Adrenal gland (tissue), 19 donors: ENCODE measurements at places on chromosomes 6 and 20. TPM values are rescaled to one million over a fixed set of nuclear protein-coding genes. Genes with fewer than 3 reads are reported as not detected.

DNA sequence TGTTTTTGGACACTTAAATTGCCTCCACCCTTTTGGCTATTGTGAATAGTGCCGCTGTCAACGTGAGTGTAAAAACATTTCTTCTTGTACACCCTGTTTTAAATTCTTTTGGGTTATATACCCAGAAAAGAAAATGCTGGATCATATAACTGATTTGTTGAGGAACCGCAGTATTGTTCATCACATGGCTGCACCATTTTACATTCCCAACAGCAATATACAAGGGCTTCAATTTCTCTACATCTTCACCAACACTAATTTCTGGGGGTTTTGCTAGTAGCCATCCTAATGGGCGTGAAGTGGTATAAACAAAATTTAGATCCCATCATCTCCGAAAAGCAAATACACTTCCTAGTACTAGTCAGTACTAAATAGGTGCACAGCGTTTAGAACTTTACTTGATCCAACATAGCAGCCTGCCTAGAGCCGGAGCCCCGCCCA, 579 bp upstream of the BPHL start:
- H3K4me3 ChIP-seq: peak overlapping the region; percentile 91
- no peaks in the 10 kb centered on the region for H3K27me3 ChIP-seq
- H3K27ac ChIP-seq: peak overlapping the region; percentile 72

GRCh38 chr20:2145376-2145775, 43.7 kb downstream of the STK35 start:
- no peak overlapping the region for H3K27ac ChIP-seq
- H3K27me3 ChIP-seq: no peaks in the 10 kb centered on the region
- H3K36me3 ChIP-seq: no peaks in the 10 kb centered on the region
- H3K4me3 ChIP-seq: no peak overlapping the region

The MTFR2 gene
- total RNA-seq: not detected

DNA sequence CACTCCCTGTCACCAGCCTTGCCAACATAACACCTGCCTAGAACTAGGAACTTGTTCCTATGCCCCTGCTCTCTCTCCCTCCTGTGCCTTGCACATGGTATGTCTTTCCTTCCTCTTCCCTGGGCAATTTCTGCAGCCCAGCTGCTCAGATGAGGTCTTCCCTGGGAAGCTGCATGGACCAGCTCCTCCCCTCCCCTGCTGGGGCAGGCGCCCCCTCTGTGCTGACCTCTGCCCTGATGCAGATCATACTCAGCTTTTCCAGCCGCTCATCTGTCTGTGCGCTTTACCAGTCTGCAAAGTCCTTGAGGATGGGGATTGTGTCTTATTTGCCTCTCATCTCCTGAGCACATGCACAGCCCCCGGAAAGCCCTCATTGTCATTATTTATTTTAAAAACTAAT, 161.8 kb downstream of the SCML4 start:
- no peak for DNase-seq
- H3K27me3 ChIP-seq: no peaks in the 10 kb centered on the region
- no peak overlapping the region for H3K27ac ChIP-seq
- peaks cover 31% of the 10 kb centered on the region for H3K4me1 ChIP-seq

GRCh38 chr6:116027801-116028200, 32.9 kb downstream of the FRK start:
- H3K36me3 ChIP-seq: no peaks in the 10 kb centered on the region
- H3K27ac ChIP-seq: no peak overlapping the region
- no peaks in the 10 kb centered on the region for H3K27me3 ChIP-seq
- H3K4me1 ChIP-seq: no peaks in the 10 kb centered on the region
- no peak overlapping the region for H3K4me3 ChIP-seq

DNA sequence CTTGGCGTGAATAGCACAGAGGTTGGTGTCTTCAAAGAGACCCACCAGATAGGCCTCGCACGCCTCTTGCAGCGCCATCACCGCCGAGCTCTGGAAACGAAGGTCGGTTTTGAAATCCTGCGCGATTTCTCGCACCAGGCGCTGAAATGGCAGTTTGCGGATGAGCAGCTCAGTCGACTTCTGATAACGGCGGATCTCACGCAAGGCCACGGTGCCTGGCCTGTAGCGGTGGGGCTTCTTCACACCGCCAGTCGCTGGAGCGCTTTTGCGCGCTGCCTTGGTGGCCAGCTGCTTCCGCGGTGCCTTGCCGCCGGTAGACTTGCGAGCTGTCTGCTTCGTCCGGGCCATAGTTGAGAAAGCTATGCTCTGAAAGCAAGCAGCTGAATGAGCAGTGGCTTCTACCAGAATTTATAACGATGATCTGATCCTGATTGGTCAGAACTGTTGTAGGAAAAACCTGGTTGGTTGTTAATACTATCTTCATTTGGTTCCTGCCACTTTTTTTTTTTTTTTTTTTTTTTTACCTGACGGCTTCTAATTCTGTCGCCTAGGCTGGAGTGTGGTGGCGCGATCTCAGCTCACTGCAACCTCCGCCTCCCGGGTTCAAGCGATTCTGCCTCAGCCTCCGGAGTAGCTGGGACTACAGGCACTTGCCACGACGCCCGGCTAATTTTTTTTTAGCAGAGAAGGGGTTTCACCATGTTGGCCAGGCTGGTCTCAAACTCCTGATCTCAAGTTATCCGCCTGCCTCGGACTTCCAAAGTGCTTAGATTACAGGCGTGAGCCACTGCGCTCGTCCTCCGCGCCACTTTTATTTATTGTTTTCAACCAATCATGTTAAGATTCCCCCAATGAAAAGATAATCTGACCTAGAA, 21.5 kb downstream of the OR2B2 start:
- H3K27ac ChIP-seq: no peak overlapping the region
- peak; percentile 67 for DNase-seq

GRCh38 chr20:8209061-8209460, 77.0 kb downstream of the PLCB1 start:
- DNase-seq: no peak
- H3K27ac ChIP-seq: peak overlapping the region; percentile 50
- no peaks in the 10 kb centered on the region for H3K27me3 ChIP-seq
- H3K4me1 ChIP-seq: peaks cover 7% of the 10 kb centered on the region
- H3K4me3 ChIP-seq: peak overlapping the region; percentile 33

GRCh38 chr20:63186084-63186483, 29.8 kb downstream of the YTHDF1 start:
- H3K36me3 ChIP-seq: no peaks in the 10 kb centered on the region
- no peak overlapping the region for H3K27ac ChIP-seq
- peaks cover 10% of the 10 kb centered on the region for H3K27me3 ChIP-seq

- no peak overlapping the region for H3K27ac ChIP-seq
- no peaks in the 10 kb centered on the region for H3K36me3 ChIP-seq
- H3K4me1 ChIP-seq: no peaks in the 10 kb centered on the region
- DNase-seq: no peak
- H3K27me3 ChIP-seq: peaks cover 6% of the 10 kb centered on the region
These were observed 2.8 kb upstream of the MC3R start for GRCh38 chr20:56245761-56246160.

- H3K4me1 ChIP-seq: no peaks in the 10 kb centered on the region
- no peak overlapping the region for H3K4me3 ChIP-seq
- no peaks in the 10 kb centered on the region for H3K36me3 ChIP-seq
These were observed 111.3 kb downstream of the FAM120B start for GRCh38 chr6:170417881-170418280.

DNA sequence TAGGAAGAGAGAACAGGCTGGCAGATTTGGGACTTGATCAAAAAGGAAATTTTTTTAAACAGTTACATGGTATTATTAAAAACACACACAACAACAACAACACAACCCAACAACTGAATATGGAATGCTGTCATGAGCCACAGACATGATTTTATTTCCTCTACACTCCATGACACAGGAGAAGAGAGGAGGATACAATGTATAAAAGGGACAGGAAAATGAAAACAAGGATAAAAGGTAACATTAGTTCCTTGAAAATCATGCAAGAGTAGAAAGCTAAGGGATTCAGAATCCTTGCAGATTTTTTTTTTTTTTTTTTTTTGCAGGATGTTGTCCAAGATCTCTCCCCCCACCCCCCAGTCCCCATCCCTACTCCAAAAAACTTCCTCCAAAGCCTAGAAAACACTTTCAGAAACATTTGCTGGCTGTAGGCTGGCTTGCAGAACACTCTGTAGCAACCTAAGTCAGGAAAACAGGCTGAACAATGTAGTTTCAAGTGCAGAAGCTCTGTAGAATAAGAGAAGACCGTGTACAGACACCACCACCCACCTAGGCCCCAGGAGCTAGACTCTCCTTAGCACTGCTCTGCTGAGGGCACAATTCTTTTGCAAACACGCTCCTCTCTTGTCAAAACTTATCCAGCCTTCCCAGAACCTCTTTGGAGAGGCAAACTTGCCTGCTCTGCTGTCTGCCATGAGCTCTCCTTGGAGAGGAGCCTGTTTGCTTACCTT, 845 bp downstream of the ZMYND8 start:
- H3K27ac ChIP-seq: peak overlapping the region; percentile 98
- H3K4me1 ChIP-seq: peaks cover 96% of the 10 kb centered on the region
- DNase-seq: no peak
- H3K36me3 ChIP-seq: no peaks in the 10 kb centered on the region
- H3K27me3 ChIP-seq: no peaks in the 10 kb centered on the region

GRCh38 chr20:10466855-10467254, 31.8 kb downstream of the SLX4IP start:
- no peaks in the 10 kb centered on the region for H3K27me3 ChIP-seq
- H3K27ac ChIP-seq: no peak overlapping the region
- H3K4me1 ChIP-seq: peaks cover 6% of the 10 kb centered on the region
- no peak overlapping the region for H3K4me3 ChIP-seq
- DNase-seq: no peak

- no peaks in the 10 kb centered on the region for H3K27me3 ChIP-seq
- peak; percentile 59 for DNase-seq
- peaks cover 26% of the 10 kb centered on the region for H3K4me1 ChIP-seq
- H3K4me3 ChIP-seq: no peak overlapping the region
These were observed 52.6 kb downstream of the TCP11 start for GRCh38 chr6:35088281-35089215.

GRCh38 chr6:129500958-129501739, 208.8 kb downstream of the ARHGAP18 start:
- peak; percentile 72 for DNase-seq
- H3K27ac ChIP-seq: no peak overlapping the region
- H3K4me1 ChIP-seq: peaks cover 11% of the 10 kb centered on the region
- no peaks in the 10 kb centered on the region for H3K36me3 ChIP-seq
- no peak overlapping the region for H3K4me3 ChIP-seq

DNA sequence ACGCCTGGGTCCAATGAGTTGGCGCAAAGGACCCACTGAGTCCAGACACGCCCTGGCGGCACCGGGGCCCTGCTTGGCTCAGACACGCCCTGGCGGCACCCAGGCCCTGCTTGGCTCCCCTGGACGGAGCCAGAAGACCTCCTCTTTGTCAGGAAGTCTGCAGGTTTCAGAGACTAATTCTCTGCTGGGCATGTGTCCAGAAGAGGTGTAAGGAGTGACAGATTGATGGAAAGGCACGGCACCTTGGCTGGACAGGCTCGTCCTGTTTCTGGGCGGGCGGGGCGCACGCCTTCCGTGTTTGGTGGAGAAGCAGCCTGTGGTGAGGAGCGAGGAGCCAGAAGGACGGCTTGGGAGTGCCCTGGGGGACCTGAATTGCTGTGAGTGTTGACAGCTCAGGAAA, 23.1 kb upstream of the DACT2 start:
- H3K4me3 ChIP-seq: no peak overlapping the region
- no peak for DNase-seq
- H3K36me3 ChIP-seq: no peaks in the 10 kb centered on the region
- no peaks in the 10 kb centered on the region for H3K27me3 ChIP-seq
- no peaks in the 10 kb centered on the region for H3K4me1 ChIP-seq

DNA sequence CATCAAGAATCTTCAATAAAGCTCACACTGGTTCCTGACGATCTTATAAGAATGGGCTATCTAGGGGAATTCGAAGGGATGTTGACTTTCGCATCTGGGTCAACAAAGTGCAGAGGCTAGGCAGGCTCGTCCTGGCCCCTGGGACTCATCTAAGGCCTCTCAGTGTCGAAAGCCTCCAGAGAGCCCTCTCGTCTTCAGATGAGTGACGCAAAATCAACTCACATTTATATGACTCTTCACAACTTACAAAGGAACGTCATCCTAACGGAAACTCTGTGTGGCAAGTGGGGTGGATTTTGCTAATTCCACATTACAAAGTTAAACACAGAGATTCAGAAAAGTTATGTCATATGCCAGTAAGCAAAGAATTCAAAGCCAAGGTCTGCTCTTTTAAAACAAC, 270.5 kb upstream of the EXOC2 start:
- H3K27me3 ChIP-seq: no peaks in the 10 kb centered on the region
- no peak for DNase-seq
- no peaks in the 10 kb centered on the region for H3K4me1 ChIP-seq
- H3K36me3 ChIP-seq: no peaks in the 10 kb centered on the region
- no peak overlapping the region for H3K27ac ChIP-seq
- no peak overlapping the region for H3K4me3 ChIP-seq

The MUCL3 gene
- total RNA-seq: not detected

GRCh38 chr6:107811591-107812218, 12.4 kb downstream of the SCML4 start:
- H3K4me1 ChIP-seq: no peaks in the 10 kb centered on the region
- no peak overlapping the region for H3K27ac ChIP-seq
- H3K27me3 ChIP-seq: no peaks in the 10 kb centered on the region
- H3K36me3 ChIP-seq: no peaks in the 10 kb centered on the region

The SLC17A2 gene
- total RNA-seq: not detected

DNA sequence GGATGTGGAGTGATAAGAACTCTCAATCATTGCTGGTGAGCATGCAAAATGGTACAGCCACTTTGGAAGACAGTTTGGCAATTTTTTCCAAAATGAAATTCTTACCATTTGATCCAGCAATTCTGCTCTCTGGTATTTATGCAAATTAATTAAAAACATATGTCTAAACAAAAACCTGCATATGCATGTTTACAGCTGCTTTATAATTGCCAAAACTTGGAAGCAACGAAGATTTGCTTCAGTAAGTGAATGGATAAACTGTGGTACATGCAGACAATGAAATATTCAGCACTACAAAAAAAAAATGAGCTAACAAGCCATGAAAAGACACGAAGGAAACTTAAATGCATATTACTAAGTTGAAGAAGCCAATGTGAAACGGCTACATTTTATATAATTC, 55.5 kb upstream of the SMLR1 start:
- H3K4me1 ChIP-seq: no peaks in the 10 kb centered on the region
- H3K27me3 ChIP-seq: no peaks in the 10 kb centered on the region
- no peak for DNase-seq
- no peak overlapping the region for H3K27ac ChIP-seq
- no peaks in the 10 kb centered on the region for H3K36me3 ChIP-seq
- H3K4me3 ChIP-seq: no peak overlapping the region
